ENCODE measurements at places on chromosomes 4 and X.

GRCh38 chrX:147119088-147119487 is 304.5 kb upstream of the CXorf51A start:
- DNase-seq, result no peak

- DNase-seq, result no peak
These were observed 29.7 kb downstream of the SYNPO2 start for GRCh38 chr4:118918388-118918787.

DNA sequence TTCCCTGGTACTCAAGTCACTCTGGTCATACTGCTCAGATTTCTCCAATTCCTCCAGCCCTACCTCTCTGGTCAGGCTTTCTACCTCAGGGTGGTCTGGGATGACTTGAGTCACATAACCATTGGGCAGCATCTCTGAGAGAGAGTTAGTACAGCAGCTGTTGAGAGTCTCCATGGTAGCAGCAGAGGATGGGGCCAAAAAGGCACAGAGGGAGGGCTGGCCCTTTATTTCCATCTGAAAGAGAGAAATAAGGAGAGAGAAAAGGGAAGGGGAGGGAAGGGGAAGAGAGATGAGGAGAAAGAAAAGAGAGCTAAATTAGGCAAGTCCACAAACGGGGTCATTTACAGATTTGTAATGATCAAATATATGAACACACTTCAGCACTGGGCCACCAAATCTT is 149.1 kb upstream of the ARHGEF9 start:
- DNase-seq, result no peak

GRCh38 chr4:38775326-38775725 is 7.5 kb downstream of the TLR10 start:
- DNase-seq, result no peak

DNA sequence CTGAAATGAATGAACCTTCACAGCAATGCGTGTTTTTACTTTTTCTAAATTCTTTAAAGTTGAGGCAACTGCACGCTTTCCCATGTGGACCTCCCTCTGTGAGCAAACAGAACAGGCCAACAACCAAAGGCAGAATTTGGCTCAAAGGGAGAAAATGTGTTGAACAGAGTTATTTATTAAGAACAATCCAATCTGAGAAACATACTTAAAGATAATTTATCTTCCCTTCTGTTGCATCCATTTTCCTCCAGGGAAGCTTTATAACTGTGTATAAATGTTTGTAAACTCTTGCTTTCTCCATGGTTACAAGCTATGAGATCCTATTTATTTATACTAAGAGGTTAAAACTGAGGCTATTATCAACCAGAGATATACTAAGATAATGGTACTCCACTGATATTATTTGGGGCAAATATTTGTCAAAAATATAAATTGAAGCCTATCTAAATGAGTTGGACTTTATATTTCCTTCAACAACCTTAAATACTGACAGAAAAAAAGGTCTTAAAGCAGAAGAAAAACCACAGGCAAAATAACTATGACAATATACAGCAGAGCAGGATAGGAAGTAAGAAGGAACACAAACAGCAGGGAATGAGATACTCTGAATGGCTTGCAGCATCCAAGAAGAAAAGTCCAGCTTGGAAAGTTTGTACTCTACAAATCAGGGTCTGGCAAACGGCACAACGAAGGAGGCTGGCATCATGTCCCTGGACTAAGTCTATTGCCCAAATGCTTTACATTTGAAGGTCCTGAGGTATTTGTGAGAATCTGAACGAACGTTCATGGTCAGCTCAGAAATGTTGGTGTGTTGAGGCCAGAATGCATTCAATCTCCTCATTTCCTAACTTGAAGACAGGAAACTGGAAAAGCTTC is 663.2 kb upstream of the INTU start:
- no peak for DNase-seq

DNA sequence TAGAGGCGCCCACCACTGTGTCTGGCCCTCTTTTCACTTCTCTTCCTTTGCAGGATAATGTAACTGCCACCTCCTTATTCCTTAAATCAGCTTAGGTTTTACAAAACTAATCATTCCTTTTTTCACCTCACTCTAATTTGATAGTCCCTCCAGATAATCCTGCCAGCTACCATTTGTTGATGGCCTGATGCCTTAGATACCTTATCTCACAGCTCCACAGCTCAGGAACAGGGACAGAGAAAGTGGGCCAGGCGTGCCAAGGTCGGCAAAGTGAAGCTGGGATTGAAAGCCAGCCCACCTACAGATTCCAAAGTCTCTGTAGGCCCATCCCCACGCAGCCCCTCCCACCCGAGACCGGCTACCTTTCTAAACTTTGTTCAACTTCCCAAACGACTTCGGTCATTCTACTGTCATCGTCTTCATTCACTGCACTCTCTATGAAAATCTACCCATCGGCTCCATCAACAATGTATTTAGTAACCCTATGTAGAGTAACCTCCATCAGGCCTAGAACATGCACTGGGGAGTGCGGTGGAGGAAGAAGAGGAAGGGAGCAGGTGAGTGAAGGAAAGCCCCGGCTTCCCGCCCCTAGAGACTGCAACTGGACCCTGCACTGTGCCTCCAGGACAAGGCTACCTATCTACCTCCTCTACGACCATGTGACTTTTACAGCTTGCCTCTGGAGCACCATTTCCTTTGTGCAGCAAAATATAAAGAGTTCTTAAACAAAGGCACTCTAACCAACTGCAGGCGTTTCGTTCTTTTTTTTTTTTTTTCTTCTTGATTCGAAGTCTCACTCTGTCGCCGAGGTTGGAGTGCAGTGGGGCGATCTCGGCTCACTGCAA is 1.5 kb downstream of the CASP6 start:
- no peak for DNase-seq

GRCh38 chr4:183364025-183364424 is 41.8 kb upstream of the CLDN24 start:
- no peak for DNase-seq

GRCh38 chr4:16794816-16795445 is 103.5 kb downstream of the LDB2 start:
- DNase-seq, result no peak

DNA sequence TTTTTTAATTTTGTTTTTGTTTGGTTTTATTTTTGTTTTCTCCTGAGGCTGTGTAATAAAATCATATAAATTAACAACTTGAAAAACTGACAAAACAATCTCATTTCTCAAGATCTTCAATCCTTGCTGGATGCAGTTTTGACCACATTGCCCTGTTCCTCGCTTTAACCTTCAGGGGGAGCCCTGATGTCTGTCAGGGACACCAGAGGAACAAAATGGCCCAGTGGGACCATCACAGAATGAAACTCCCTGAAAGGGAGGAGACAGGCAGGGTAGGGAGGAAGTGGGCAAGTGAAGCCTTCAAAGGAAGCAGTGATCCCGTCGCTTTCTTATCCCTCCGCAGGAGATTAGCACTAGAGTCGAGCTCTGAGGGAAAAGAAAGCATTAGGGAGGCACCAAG is 274.9 kb upstream of the LDB2 start:
- DNase-seq, result no peak

- no peak for DNase-seq
These were observed 487.3 kb downstream of the MID1IP1 start for GRCh38 chrX:39288592-39288991.

GRCh38 chr4:8553991-8554405 is 26.2 kb upstream of the GPR78 start:
- DNase-seq, result no peak

DNA sequence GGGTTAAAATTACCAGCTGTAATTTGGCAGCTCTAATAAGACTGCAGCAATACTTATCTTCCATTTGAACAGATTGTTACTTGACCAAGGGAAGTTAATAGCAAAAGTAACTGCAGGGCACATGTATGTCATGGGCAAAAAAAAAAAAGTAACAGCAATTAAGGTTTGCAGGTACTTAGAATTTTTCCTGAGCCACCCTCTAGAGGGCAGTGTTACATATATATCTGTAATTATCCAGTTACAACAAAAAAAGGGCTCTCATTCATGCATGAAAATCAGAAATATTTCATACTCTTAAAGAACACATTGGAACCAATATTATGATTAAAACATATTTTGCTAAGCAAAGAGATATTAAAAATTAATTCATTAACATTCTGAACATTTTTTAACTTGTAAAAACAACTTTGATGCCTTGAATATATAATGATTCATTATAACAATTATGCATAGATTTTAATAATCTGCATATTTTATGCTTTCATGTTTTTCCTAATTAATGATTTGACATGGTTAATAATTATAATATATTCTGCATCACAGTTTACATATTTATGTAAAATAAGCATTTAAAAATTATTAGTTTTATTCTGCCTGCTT is 25.1 kb downstream of the XIAP start:
- DNase-seq, result peak; percentile 40

GRCh38 chr4:22678940-22679854 is 13.5 kb upstream of the GBA3 start:
- DNase-seq, result no peak

DNA sequence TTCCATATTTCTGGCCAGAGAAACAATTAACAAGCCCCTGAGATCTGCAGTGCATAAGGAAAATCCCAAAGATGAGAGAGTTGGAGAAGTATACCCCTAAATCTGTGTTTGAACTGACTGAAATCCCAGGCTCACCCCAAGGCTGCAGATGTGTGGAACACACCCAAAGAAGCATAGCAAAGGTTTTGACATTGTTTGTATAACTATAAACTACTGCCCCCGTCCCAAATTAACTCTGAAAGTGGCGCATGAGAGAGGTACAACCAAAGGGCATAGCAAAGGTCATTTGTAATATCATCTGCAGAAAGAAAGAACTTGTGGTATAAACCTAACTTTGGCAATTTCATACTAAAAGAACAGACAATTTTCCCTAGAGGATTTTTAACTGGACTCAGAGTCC is 157.9 kb downstream of the DCAF12L1 start:
- DNase-seq, result no peak

- no peak for DNase-seq
These were observed 53.5 kb downstream of the DCLK2 start for GRCh38 chr4:150131581-150132228.

GRCh38 chr4:85491527-85491926 is 16.6 kb downstream of the ARHGAP24 start:
- no peak for DNase-seq

GRCh38 chr4:6701371-6701770 is 7.7 kb downstream of the S100P start:
- no peak for DNase-seq

DNA sequence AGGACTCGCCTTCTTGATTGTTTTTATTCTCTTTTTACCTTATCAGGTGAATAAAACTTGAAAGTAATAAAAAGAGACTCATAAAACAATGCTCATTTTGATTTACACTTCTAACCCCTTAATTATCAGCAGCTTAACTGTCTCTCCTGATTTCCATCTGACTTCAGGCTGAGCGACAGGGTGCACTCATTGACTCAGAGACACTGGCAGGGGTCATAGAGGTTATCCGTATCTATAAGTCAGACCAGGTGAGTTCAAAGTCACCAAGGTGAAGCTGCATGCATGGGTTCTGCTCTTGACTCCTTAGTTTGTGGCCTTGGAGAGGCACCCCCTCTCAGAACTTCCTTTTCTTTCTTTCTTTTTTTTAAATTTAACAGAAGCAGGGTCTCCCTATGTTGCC is 116.4 kb upstream of the SLC34A2 start:
- DNase-seq, result no peak

DNA sequence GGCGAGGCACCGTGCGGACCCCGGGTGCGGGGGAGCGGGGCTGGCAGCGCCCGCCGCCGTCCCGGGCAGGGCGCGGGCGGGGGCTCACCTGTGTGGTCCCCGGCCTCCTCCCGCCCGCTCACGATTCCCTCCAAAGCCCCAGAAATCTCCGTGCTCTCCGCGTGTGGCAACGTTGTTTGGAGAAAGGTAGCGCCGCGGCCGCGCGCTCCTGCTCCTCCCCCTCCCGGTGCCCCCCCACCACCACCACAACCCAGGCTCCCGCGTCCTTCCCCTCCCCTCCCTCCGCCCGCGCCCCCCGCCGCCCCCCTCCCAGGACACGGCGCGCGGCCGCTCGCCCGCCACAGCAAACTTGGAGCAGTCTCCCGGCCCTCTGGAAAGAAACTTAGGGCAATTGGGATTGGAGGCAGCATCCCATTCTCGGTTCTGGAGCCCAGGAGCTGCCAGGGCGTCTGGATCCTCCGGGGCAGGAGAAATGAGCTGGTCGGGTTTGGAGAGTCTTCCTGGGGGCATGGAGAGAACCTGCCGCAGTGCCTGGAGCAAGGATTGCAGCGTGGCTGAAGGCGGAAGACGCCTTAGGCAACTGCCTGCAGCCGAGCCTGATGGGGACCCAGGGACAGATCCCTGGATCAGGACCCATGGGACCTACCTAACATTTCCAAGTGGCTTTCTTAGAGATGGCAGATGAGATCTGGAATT is 855 bp downstream of the KLF3 start:
- DNase-seq, result no peak

GRCh38 chrX:110755061-110755460 is 40.6 kb downstream of the CHRDL1 start:
- DNase-seq, result no peak

GRCh38 chrX:96480081-96480480 is 204.6 kb upstream of the DIAPH2 start:
- DNase-seq, result no peak

Data from NCI-H1417 treated with DMSO at 0.1 percent for 48 hours (cell line).